GM06990 (cell line): ENCODE measurements at places on chromosomes 5 and 9.

GRCh38 chr5:55533521-55534435 lies 986 bp downstream of the PLPP1 start:
- DNase-seq, result no peak

DNA sequence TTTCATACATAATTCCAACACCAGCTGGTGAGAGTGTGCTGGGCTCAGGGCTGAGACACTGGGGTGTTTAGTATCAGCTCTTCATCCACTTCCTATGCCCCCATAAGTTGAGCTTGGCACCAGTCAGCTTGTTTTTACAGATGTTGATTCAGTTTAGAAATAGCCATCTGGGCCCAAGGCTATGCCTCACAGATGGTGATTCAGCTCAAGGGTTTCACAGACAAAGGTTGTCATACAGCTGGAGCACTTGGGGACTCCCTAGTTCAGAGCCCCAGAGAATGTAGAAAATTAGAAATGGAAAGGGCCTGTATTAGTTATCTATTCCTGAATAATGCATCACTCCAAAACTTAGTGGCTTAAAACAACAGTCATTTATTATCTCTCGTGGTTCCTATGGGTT lies 10.3 kb upstream of the CRHBP start:
- DNase-seq, result no peak

- DNase-seq, result no peak
Observed at GRCh38 chr9:6759185-6759977, 1.6 kb downstream of the KDM4C start.

DNA sequence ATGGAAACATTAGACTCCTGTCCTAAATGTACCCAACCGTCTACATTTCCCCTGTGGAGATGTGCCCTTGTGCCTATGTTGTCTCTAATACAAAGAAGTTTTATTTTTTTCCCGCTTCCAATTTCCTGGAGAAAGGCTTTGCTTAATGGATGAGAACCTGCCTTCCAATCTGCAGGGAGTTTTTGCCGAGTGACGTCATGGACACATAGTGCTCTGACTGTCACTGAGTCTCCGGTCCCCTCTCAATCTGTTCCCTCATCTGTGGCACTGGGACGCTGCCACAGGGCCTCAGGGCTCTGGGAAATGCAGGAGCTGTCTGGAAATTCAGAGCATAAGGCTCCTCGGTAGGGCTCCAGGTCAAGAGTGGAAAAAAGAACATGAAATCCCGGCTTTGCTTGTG lies 144.8 kb downstream of the PDZD2 start:
- DNase-seq, result no peak

DNA sequence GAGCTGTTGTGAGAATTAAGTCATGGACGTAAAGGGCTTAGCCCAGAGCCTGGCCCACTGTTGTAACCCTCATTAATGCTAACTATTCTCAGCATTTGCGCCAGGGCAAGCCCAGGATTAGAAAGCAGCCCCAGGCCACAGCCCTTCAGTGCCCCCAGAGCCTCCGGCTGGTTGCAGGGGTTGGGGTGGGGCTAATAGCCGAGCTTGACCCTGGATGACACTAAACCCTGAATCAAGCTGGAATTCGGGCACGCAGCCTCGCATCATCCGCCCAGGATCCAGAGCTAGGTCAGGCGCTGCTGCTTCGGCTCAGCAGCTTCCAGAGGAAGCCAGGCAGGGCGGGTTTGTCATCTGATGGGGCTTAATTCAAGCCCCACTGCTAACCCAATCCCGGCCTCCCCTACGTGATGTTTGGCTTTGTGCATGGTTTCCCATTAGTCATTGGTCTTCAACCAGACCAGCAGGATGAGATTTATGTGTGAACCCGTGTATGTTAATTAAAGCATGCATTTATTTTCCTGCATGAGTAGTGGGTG lies 1.2 kb upstream of the MEGF9 start:
- DNase-seq, result no peak

- DNase-seq, result no peak
Observed at GRCh38 chr9:77848404-77848803, 183.2 kb downstream of the GNAQ start.

- no peak for DNase-seq
Observed at GRCh38 chr9:91047993-91048607, 246.5 kb downstream of the SYK start.

DNA sequence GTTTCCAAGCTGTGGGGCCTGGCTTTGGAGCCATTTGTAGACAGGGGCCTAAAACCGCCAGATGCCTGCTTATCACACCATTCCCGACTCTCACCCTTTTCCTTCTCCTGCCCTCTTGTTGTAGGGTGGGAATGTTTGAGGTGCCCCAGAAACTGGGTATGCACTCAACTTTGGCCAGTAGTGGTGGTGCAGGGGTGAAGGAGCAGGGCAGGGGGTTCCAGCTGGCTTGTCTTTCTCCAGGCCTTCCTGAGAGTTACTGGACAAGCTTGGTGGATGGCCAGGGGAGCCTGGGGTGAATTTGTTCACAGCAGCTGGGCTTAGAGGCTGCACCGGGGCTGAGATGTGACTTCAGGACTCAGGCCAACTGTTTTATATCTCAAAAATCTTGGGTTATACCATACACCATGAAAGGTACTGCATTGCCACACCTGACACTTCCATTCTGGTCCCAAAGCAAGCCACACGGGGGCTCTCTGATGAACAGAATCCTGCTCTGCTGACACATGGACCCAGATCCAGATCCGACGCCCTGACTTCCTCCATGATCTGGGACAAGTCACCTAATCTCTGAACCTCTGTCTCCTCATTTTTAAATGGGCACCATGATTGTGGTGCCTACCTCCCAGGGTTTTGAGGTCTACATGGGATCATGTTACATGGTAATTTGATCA lies 62.1 kb downstream of the DAB2IP start:
- no peak for DNase-seq

DNA sequence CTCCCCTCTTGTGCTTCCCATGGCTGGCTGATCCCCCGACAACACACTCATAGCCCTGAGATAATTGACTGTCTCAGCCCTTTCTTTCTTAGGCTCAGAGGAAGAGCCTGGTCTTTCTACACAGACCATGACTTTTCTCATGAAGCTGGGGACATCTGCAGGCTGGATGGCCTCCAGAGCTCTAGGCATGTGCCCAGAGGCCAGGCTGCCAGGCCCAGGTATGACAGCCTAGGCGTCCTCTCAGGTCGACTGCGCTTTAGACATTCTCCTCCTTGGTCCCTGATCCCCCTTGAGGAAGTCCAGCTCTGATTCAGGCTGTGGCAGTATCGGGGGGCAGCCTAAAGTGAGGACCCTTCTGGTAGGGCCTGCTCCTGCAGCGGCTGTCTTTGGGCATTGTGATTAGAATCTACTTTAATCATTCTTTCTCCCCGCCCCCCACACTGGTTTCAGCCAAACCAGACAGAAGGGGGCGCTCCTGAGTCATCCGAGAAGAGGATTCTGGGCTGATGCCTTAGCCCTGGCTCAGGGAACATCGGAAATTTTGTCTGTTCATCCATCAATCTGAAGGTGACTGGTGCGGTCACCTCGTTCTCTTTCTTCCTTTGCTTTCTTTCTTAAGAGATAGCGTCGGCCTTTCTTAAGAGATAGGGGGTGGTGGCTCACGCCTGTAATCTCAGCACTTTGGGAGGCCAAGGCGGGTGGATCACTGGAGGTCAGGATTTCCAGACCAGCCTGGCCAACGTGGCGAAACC lies 66.5 kb upstream of the HSPA9 start:
- DNase-seq, result no peak

- DNase-seq, result no peak
Observed at GRCh38 chr9:27195191-27195590, 86.2 kb downstream of the TEK start.

DNA sequence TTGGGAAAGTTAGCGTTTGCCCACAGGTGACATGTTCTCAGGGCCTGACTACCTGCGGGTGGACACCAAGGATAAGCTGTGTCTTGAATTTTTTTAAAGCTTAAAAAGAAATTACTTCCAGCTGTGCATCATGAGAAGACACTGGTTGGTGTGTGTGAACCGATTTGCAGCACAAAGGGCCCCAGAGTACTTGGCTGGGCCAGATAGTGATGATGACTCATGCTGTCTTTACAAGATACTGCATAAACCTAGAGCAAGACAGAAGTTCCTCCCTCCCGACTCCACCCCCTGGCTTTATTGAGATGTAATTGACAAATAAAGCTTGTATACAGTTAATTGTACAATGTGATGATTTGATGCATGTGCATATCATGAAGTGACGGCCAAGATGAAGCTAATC lies 212.8 kb downstream of the NXNL2 start:
- no peak for DNase-seq

DNA sequence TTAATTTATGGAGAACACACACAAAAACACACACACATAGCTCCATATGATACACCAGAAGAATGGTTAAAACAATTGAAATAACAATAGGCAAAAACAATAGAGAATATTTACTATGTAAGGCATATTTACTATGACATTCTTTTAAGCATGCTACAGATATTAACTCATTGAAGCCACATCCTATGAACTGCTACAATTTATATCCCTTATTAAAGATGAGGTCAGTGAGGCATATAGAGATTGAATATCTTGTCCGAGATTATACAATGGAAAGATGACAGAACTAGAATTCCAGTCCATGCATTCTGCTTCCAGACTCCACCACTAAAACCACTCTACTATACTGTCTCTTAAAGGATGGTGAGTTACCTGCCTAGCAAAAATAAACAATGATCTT lies 60.7 kb downstream of the ADAMTS12 start:
- no peak for DNase-seq

DNA sequence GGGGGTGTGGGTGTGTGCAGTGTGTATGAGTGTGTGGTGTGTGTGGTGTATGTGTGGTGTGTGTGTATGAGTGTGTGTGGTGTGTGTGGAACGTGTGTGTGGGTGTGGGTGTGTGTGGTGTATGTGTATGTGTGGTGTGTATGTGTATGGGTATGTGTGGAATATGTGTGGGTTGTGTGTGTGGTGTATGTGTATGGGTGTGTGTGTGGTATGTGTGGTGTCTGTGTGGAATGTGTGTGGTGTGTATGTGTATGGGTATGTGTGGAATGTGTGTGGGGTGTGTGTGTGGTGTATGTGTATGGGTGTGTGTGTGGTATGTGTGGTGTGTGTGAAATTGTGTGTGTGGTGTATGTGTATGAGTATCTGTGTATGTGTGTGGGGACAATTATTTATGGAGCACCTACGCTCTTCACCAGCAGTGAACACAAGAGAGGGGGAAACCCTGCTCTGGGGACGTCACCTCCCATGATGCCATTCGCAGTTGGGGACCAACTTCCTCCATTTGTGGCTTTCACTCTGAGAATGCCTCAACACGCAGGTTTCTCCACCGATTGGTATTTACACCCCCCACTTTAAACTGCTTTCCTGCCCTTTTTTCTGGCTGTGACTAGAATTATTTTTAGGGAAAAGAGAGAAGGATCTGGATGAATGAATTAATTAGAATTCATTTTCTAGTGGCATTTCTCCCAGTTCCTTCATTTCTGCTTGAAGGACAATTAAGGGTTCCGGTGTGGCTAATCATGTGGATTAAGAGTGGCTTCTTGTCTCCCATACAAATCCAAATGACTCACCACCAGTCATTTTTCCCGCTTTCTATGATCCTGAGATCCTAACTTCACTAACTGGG lies 238.1 kb downstream of the ROR2 start:
- DNase-seq, result peak; percentile 73

DNA sequence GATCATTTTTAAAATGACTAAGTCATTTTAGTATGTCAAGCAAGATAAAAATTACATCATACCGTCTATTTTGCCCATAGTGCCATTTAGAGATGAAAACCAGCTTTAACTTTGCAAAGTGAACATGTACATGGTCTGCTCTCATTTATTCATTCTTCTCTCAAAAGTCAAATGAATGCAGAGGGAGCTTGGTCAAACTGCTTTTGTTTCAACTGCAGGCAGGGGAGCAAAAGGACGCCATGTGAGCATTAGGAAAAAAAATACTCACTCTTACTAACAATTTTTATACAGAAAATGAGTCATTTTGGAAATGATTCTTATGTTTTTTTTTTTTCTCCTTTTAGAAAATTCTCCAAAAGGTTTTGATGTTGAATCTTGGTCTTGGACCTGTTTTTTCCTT lies 15.7 kb downstream of the SCGB3A1 start:
- no peak for DNase-seq

DNA sequence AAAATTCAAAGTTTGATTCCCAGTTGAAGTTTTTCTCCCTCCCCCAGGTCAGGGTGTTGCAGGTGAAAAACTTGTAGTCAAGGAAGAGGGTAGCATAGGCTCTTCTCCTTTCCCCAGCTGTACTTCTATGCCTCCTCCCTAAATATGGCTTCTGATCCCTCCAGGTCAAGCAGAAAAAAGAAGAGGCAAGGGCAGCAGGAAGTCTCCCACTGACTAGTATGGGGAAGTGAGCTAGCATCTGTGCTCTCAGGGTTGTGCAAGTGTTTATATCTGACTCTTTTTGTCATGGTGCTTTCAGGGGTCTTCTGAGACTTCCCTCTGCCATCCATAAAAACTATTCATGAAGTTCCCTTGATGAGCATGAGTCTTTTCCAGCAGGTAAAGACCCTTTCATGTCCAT lies 76.0 kb downstream of the ATPSCKMT start:
- no peak for DNase-seq

DNA sequence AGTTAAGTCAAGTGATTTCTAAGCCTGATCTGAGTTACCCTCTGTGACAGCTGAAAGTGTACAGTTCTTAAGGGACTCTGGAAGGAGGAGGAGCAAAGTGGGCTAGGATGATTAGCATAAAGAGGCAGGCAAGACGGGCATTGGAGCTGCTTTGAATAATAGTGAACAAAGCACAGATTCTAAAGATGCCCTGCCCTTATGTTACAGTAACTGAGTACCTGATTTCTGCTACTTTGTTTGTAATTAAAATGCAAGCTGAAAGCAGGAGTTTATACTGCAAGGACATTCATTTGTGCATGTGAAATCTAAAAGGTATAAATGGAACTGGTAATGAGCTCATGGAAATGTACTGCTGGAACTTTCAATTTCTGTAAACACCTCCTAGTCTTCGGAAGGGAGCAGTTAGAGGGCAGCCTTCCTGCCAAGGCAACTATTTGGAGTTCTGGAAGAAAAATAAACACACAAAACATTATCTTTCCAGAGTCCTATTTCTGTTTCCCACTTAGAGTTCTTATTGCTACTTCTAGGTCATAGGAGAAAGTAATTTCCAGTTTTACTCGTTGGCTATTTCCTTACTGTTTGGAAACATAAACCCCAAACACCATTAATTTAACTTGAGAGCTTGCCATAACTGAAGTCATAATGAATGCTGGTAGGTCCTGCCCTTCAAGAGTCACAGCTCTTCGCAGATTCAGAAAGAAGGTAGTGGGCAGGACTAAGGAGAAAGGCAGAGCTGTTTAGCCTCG lies at the start of gene RANBP3L:
Gene RANBP3L, minus strand, starts transcription at position 45 of the 746 bp plus-strand sequence. CDS start 486 bp downstream, outside the sequence.
- no peak for DNase-seq

DNA sequence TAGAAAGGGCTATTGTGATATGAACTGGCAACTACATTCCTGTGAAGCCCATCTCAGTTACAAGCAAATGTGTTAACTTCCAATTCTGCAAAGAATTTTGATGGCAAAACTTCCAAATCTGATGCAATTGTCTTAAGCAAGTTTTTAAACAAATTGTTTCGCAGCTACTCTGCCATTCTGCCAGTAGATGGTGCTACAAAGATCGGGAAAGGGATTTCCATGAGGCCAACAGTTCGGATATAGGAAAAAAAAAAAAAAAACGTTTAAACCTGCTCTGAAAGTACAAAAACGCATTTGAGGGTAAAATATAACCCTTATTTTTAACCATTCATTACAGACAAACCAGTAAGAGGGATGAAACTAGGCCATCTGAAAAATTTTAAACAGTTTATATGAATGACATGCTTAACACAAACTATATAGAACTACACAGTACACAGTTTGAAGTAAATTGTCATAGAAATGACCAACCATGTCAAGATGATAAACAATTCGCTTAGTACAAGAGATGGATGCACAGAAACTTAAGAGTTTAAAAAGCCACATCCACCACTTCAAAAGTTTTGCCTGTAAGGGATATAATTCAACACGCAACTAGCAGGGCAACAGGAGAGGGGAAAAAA lies 2.2 kb downstream of the HNRNPA0 start:
- no peak for DNase-seq

GRCh38 chr5:20369518-20369885 lies 381.5 kb upstream of the CDH18 start:
- DNase-seq, result no peak
